HFFc6 (cell line): ENCODE measurements at places on chromosomes 16 and 17. TPM values are rescaled to one million over a fixed set of nuclear protein-coding genes. Genes with fewer than 3 reads are reported as not detected.

DNA sequence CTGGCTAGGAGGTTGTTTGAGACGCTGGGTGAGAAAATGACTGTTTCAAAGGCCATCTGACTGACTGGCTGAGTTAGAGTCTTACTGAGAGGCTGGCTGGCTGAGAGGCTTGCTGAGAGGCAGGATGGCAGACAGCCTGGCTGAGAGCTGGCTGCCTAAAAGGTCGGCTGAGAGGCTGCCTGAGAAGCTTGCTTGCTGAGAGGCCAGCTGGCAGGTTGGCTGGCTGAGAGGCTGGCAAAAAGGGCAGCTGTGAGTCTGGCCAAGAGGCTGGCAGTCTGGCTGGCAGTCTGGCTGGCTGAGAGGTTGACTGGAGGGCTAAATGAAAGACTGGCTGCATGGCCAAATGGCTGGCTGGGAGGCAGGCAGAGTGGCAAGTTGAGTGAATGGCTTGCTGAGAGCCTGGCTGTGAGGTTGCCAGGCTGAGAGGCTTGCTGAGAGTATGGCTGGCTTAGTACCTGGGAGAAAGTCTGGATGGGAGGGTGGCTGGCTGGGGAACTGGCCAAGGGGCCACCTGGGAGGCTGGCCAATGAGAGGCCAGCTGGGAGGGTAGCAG lies 35.3 kb upstream of the ACSM2B start:
- no peak for DNase-seq

DNA sequence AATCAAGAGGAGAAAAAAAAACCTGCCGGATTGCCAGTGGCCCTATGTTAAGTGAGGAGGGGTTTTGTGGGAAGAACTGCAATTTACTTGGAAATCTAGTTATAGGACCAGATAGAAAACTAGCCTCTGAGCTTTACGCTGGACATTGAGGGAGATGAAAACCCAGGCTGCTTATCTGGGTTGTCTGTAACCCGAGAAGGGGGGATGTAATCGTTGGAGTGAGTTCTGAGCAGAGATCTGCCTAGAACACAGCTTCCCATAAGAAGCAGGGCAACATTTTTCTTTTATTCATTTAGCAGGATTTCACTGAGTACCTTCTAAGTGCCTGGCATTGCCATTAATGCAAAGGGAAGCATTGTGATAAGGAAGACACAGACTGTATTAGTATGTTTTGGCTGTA lies 70.6 kb downstream of the KATNIP start:
- no peak for DNase-seq

DNA sequence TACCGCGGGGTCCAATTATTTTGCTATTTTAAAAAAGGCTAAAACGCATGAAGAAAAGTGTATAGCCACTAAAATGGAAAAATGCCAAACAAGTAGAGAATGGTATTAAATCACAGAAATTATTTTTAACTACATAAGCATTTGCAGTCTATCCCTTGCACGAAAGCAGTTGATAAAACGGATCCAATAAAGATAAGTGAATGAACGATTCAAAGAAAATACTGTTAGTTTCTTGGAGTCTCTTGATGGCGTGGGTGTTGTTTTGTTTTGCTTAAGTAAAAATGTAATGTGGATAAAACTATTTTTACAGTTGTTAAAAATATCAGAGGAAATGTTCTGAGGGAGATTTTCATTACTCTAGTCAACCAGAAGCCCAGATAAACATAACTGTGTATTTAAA lies 9.3 kb downstream of the HS3ST3A1 start:
- no peak for DNase-seq

- DNase-seq, result no peak
Measured at GRCh38 chr17:47231866-47232265, 21.8 kb upstream of the ITGB3 start.

GRCh38 chr17:4032738-4033137 lies 68.5 kb upstream of the ATP2A3 start:
- no peak for DNase-seq

SLC25A19 gene
- 6.4 to 12.7 TPM (median 6.4 TPM) in 3 replicates for total RNA-seq
